Inflammatory macrophage treated with lipopolysaccharide for 1 hour (primary cell): ENCODE measurements at places on chromosomes 12 and 14.
A peak's percentile ranks its signal among the peaks of the same experiment; 100 is the strongest.

- no peak for DNase-seq
Measured at GRCh38 chr14:39217214-39217879, 16.4 kb upstream of the MIA2 start.

GRCh38 chr14:32307881-32308582, 21.1 kb upstream of the AKAP6 start:
- DNase-seq = no peak

GRCh38 chr14:68694516-68695235, 98.2 kb downstream of the ZFP36L1 start:
- no peak for DNase-seq

DNA sequence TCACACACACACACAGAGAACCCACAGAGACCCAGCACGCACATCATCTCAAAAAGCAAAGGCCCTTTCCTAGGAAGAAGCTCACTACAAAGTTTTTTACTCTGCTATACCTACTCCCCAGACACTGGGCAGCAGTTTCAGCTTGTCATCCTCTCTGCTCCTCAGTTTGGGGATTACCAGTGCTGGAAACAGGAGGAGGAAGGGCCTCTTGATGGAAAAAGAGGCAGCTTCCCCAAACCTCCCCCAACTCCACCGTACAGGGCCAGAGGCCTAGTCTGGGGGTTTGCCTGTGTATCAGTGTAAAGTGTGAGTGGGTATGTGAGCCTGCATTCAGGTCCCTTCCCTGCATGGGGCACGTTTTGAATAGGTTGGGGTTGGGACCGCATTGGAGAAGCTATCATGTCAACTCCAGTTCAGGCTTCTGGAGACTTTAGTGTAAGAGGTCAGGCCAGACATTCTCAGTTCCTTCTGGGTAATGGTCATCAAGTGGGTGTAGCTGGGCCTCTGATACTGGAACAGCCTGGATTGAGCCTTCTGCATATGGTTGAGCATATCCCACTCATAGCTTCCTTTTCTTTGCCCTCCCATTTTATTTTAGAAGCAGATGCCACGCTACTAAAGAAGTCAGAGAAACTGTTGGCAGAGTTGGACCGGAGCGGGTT, 1.2 kb downstream of the REM2 start:
- peak; percentile 31 for DNase-seq

GRCh38 chr14:36817071-36817930, 155.6 kb downstream of the PAX9 start:
- no peak for DNase-seq

- DNase-seq = no peak
Measured at GRCh38 chr14:53613404-53614253, 343.0 kb downstream of the BMP4 start.

- DNase-seq = no peak
Measured at GRCh38 chr12:16555630-16556029, 50.3 kb downstream of the LMO3 start.

DNA sequence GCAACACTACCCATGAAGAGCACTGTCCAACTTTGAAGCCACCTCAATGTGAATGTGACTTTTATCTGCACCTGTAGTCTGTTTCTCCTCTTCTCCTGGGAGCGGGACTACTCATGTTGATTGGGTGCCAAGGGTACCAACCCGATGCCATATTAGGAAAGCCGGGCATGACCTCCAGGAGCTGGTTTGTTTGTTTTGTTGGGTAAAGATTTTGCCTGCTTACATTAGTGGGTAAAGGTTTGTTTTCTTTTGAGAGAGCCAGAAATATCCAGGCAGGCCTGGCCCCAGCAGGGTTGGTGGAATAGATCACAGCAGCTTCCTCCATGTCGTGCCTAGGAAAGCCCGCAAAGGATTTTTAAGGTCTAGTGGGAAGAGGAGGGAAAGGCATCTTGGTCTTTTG, 19.7 kb upstream of the ITPK1 start:
- no peak for DNase-seq

- no peak for DNase-seq
Measured at GRCh38 chr14:71418532-71419245, 511.4 kb downstream of the PCNX1 start.

DNA sequence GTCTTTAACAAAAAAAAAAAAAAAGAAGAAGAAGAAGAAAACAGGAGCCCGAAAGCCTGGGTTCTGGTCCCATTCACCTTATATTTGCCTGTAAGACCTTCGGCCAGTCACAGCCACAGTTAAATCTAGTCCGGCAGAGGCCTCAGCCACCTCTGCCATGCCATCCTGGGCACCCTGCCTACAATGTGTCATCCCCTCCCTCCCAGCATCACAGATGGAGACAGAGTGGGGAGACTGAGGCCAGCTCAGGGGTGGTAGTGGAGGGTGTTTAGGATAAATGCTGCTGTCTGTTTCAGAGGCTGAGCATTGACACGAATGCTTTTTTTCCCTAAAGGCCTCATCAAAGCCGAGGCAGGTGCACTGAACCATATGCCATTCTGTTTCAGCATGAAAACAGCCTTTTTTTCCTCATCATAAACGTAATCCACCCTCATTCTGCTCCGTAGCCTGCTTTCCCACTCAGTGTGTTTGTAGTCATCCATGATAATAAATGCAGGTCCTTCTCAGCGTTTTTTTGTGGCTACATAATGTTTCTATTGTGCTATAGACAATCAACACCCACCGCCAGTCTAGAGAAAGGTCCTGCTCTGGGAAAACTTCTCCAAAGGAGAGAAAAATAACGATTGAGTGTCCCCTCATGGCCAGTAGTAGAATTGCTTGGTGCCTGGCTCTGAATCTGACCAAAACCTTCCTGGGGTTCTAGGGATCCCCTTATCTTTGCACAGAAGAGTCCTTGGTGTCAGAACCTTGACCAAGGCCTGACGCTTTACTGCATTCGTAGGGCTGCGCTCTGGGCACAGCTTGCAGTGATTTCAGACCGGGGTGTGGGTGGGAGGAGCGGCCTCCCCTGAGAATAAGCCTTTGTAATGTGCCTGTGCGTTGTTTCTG, 41.1 kb upstream of the TSPAN9 start:
- DNase-seq = no peak

- peak; percentile 46 for DNase-seq
Measured at GRCh38 chr12:55631733-55632132, 5.0 kb upstream of the OR10P1 start.

DNA sequence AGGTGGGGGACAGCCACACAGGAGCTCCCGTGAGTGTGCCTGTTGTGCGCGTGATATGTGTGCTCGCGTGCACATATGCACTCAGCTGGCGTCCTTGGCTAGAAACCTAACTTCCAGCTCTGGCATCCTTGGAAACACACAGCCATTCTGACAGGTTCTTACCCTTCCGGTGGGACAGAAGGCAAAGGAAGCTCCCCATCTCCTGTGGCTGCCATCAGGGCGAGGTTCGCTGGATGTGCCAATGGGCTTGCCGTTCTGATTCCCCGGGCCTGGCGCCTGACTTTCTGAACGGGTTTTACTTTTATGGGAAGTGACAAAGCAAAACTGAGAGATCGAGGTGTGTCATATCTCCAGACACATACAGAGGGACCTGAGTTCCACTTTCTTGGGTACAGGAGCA, 124.7 kb downstream of the PAPOLA start:
- no peak for DNase-seq

DNA sequence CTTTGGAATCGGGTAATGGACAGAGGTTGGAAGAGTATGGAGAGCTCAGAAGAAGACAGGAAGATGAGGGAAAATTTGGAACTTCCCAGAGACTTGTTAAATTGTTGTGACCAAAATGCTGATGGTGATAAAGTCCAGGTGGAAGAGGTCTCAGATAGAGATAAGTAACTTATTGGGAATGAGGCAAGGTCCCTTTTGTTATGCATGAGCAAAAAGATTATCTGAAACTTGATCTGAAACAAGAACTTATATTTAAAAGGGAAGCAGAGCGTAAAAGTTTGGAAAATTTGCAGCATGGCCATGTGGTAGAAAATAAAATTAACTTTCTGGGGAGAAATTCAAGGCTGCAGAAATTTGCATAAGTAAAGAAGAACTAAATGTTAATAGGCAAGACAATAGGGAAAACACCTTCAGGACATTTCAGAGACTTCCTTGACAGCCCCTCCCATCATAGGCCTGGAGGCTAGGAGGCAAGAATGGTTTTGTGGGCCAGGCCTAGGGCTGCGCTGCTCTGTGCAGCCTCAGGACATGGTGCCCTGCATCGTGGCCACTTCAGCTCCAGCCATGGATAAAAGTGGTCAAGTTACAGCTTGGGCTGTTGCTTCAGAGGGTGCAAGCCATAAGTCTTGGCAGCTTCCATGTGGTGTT, 425.7 kb upstream of the PRICKLE1 start:
- no peak for DNase-seq

- no peak for DNase-seq
Measured at GRCh38 chr14:82642425-82642824, 1108.8 kb upstream of the SEL1L start.

DNA sequence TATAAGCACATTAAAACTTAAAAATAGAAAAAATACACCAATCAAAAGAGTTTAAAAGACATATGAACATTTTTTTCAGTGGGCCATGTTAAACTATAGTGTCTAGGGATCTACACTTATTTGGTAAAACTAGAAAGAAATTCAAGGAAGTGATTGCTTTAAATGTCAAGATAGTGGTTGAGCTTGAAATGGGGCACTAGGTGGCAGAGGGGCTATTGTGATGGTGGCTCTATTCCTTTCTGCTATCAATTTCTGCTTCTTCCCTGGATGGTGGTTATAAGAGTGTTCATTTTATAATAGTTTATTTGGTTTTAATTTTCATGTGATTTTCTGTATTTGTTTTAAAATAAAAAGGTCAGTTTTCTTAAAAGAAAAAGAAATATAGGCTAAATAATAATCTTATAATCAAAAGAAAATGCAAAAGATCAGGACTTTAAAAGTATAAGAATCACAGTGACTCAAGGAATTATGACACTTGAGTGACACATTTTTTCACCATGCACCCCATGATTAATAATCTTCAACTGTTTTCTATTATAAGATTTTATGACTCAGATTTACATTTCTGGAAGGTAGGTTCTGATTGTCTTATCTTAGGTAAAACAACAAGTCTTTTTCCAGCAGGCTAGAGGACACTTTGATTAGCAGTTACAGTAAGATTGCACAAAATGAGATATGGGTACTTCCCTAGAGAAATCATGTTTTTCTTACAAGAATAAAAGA, 137.5 kb downstream of the FSCB start:
- no peak for DNase-seq

DNA sequence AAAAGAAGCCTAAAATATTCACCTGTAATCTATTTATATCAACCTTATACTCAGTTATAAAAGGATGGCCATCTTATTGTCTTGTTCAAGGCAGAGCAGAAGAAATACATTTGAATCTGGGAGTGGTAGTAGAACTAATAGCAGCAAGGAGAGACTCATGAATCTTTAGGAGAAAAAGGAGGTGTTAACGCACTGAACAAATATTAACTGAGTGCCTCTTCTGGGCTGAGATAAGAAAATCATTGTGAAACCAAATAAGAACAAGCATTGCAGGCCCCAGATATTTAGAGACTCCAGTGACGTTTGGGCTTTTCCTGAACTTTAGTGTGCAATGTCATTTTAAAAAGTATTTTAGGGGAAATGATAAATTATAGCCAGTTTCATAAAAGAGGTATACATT, 790.6 kb downstream of the DIO2 start:
- no peak for DNase-seq

GRCh38 chr14:99063620-99064225, 208.3 kb downstream of the BCL11B start:
- DNase-seq = no peak

GRCh38 chr12:48286665-48287064, 64.1 kb downstream of the ZNF641 start:
- DNase-seq = no peak

GRCh38 chr14:89340200-89341181, 76.5 kb downstream of the FOXN3 start:
- DNase-seq = no peak

DNA sequence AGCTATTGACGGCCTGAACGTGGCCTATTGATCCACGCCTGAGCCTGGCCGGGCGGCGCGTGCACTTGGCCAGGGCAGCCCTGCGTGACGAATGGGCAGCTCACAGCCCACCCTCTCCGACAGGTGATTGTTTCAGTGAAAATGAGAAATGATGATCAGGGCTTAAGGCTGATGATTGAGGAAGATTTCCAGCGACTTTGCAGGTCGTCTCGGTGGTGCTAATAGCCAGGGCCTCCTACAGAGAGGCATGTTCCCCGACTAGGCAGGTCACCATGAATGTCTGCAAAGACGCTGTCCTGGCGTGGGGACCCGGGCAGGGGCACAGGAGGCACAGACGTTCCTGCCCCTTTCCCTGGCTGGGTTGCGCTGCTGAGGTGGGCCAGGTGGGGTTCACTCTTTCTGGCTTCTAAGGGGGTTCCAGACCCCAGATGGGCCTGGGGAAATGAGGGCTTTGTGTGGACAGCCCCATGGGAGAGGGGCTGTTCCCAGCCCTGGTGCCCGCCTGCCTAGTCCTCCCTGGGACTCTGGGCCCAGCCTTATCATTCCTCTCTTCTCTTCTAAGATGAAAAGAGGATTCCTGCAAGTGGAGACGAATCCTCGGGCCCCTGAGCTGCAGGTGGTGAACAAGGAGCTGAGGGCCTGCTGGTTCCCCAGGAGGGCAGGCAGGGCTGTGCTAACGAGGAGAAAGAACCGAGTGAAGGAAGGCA, 157.4 kb downstream of the KIF26A start:
- DNase-seq = no peak

GRCh38 chr14:67411820-67412421, at the start of gene PLEK2:
Gene PLEK2 (minus strand): TSS chr14:67412165. CDS start chr14:67412059, 106 bp downstream.
- peak; percentile 40 for DNase-seq

- no peak for DNase-seq
Measured at GRCh38 chr12:18824287-18824686, 86.4 kb downstream of the CAPZA3 start.

DNA sequence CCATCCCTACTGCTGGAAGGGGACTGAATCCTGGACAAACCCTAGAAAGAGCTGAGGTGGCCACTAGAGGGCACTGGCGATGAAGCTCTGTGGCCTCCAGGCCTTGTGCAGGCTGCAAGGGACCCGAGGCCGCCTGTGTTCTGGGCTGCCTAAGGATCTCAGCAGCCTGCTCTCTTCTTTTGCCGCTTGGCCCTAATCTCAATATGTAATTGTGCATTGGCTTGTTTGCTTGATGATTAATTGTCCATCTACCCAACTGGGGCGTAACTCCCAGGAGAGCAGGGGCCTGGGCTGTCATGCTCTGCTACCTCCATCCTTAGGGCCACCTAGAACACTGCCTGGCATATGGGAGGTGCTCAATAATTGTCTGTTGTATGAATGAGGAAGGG, 73.8 kb downstream of the SYNE3 start:
- DNase-seq = peak; percentile 76

DNA sequence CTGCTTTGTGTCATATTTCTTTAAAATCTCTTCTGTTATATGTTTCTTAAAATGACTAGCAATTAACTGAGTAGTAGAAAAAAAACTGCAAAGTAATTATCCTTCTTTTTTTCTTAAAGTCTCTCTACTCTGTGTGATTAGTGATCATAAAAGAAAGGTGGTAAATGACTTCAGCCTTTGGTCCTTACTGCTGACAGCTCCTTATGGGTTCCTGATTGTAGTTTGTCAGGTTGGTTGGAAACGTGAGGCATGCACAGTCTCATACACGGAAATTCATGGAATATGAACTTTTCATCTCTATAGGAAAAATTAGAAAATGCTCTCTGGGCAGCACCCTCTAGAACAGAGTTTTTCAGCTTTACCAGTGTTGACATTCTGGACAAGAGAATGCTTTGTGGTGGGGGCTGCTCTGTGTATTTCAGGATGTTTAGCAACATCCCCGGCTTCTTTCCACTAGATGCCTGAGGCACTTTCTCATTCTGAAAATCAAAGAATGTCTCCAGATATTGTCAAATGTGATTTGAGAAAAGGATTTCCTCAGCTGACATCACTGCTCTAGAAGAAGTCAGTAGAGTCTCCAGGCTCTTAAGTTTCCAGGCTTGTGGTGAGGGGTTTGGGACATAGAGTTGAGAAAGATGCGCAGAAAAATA, 121.0 kb downstream of the PIK3C2G start:
- no peak for DNase-seq
